Epithelial cell of esophagus (primary cell): ENCODE measurements at places on chromosomes 12 and 14.

- peak; percentile 19 for DNase-seq
Observed at GRCh38 chr14:26204728-26205479, 392.9 kb downstream of the NOVA1 start.

GRCh38 chr12:13038491-13039161, 5.6 kb upstream of the FAM234B start:
- peak; percentile 59 for DNase-seq

DNA sequence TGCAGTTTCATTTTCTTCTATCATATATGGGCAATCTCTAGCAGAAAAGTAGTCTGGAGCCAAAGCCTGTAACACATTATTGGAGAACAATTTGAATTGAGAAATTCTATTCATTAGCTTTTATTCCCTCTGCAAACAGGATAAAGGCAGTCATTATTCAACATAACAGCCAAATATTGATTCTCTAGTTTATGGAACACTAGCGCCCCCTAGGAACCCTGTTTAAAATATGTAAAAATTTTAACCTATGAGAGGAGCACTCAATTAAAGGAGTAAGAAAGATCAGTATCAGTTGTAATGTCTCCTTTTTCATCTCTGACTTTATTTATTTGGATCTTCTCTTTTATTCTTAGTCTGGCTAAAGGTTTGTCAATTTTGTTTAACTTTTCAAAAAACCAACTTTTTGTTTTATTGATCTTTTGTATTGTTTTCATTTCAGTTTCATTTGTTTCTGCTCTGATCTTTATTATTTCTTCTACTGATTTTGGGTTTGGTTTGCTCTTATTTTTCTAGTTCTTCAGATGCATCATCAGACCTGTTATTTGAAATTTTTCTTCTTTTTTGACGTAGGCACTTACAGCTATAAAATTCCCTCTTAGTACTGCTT, 4.8 kb upstream of the LMNTD1 start:
- DNase-seq = peak; percentile 70

GRCh38 chr14:74362361-74362915, 14.2 kb downstream of the VRTN start:
- peak; percentile 74 for DNase-seq

GRCh38 chr14:88791629-88792472, 902 bp downstream of the EML5 start:
- no peak for DNase-seq

DNA sequence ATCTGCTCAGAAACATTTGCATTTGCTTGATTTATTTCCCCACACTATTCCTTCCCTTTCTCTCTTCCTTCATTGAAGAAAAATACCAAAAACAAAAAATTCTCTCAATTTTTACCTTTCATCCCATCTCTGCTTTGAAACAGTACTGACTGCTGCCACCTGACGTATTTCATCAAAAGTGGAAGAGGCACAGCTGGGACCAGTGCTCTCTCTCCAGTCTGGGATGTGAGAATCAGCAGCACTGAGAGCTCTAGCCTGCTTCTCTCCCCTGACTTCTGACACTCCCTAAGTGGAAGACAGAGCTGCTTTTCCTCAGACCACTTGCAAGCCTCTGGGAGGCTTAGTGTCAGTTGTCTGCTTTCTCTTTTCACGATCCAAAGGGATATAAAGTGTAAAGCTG, 36.9 kb downstream of the TTLL5 start:
- no peak for DNase-seq

- peak; percentile 79 for DNase-seq
Observed at GRCh38 chr12:125065021-125065918, at the start of gene AACS. TSS of gene AACS (plus strand) at chr12:125065435. CDS start at chr12:125065585, 150 bp downstream.

DNA sequence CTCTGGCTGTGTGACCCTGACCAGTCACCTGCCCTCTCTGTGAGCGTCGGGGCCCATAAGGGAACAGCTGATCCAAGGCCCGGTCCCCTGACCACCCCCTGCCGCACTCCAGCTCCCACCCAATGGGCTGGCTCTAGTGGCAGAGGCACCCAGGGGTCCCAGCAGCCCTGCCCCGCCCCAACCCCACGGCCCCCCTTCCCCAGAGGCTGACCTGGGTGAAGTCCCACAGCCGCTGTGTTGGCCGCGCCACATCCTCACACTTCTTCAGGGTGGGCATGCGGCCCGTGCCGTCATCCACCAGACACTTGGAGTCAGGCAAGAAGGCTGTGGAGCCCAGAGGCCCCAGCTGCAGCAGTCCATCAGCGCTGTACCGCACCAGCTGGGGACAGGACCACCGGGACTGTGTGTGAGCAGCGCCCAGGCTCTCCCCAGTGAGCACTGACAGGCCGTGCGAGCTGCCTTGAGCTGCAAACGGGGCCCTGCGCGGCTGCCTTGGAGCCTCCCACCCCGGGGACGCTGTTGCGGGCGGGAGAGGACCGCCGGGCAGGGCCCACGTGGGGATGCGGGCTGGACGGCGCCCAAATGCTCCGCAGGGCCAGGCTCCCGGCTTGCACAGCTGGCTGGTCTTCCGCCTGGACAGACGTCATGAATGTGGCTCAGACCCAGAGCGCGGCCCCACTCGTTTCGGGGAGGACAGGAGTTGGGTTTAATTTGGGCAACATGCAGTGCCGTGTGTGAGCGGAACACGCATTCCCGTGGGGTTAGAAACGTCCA, 53.5 kb downstream of the NOC4L start:
- DNase-seq = no peak

GRCh38 chr12:115956659-115957058, 320.8 kb downstream of the MED13L start:
- DNase-seq = peak; percentile 45

- DNase-seq = no peak
Observed at GRCh38 chr12:114834621-114835020, 150.6 kb upstream of the TBX3 start.

- DNase-seq = peak; percentile 30
Observed at GRCh38 chr12:13436696-13437391, 240.3 kb downstream of the EMP1 start.

DNA sequence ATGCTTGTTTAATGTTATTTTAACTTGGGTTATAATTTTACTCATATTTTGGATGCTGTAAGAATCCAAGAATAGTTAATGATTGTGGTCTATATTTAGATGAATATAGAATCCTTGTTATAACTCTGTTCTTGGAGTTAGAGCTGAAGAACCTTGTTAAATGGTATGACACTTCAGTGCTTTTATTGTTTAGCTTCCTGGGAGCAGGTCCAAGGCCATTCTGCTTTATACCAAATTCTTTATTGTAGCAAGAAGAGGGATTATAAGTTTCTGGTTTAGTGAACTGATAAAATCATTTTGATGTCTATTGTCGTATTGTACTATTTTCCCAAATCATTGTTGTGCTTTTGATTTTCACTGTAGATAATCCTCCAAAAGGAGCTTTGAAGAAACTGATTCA, 69.4 kb downstream of the MIA2 start:
- no peak for DNase-seq

GRCh38 chr14:31435276-31435675, 14.9 kb upstream of the HEATR5A start:
- DNase-seq = no peak

DNA sequence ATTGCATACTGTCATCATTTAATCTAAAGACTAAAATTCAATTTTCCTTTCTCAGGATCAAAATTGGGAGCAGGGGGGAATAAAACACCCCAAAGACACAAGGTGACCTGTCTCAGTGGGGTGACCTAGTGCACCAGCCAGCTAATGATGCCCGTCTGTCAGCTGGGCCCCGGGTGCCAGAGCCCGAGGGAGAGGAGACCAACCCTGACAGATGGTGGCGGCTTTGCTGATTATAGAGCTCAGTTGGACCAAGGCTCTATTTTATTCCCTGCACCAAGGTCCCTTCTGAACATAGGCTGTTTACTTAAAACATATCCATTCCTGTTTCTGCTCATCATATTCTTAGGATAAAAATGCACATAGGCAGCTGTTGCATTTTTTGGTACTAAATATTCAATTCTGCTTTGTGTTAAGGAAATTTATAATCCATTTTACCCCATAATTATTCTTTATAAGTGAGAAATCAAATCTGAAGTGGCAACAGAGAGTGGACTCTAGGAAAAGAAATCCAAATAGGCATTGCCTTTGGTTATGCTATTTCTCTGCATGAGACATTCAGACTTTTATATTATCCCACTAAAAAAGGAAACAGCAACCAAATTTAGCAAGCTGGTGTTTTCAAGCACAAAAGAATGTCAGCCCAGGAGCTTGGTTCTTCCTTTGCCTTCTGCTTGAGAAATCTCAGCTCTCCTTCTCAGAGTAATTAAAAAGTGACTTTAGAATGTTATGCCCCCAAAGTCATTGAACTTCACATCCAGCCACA, 96.8 kb upstream of the IFNG-AS1 start:
- no peak for DNase-seq

GRCh38 chr12:117671734-117672133, 297.1 kb downstream of the KSR2 start:
- DNase-seq = no peak
